ENCODE measurements at places on chromosomes 3 and 15.

GRCh38 chr3:197847866-197848401 lies 56.9 kb downstream of the LRCH3 start:
- no peak for DNase-seq

- DNase-seq = no peak
These were observed 976 bp upstream of the ABTB1 start for GRCh38 chr3:127671523-127672428.

- DNase-seq = no peak
These were observed 368.6 kb upstream of the RBMS3 start for GRCh38 chr3:28912120-28912885.

- DNase-seq = no peak
These were observed 31.0 kb downstream of the SRPRB start for GRCh38 chr3:133836497-133837158.

- DNase-seq = no peak
These were observed 31.2 kb downstream of the ZPLD1 start for GRCh38 chr3:102466001-102466400.

DNA sequence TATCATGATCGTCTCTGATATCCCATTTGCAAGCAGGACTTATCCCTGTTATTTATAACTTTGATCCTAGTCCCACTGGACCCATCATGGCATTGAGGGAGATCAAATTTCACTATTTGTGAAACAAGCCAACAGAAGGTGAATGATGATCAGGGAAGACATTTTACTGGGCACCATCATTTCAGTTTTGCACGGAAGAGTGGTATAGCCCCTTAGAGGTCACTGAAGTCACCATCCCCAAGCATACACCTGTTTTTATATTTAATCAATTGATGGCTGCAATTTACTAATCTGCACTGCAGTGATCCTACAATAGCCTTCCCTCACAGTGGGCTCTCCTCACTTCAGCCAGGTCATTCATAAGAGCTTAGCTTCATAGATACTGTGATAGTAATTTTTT lies 132.4 kb downstream of the FHIT start:
- no peak for DNase-seq

- no peak for DNase-seq
These were observed 5.8 kb downstream of the ISLR start for GRCh38 chr15:74179101-74179841.

- no peak for DNase-seq
These were observed 13.2 kb downstream of the TSPAN3 start for GRCh38 chr15:77057685-77058084.

DNA sequence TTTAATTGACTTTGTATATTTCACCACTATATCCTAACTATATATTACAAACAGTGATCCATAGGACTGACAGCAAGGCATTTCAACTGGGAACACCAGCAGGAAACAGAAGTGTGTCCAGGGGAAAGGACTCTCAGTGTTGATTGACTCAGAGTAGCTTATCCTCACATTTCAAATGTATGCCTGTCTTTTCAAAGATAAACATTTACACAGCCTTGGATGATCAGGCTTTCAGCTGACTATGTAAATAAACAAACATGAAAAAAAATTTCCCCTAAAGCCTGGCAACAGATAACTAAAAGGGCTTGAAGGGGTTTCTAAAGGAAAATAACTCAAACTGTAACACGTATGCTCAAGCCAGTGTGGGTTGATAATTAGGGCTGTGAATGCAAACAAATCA lies 321.8 kb downstream of the TBC1D5 start:
- DNase-seq = no peak

- no peak for DNase-seq
These were observed 2.6 kb upstream of the MRPL3 start for GRCh38 chr3:131505421-131505820.

DNA sequence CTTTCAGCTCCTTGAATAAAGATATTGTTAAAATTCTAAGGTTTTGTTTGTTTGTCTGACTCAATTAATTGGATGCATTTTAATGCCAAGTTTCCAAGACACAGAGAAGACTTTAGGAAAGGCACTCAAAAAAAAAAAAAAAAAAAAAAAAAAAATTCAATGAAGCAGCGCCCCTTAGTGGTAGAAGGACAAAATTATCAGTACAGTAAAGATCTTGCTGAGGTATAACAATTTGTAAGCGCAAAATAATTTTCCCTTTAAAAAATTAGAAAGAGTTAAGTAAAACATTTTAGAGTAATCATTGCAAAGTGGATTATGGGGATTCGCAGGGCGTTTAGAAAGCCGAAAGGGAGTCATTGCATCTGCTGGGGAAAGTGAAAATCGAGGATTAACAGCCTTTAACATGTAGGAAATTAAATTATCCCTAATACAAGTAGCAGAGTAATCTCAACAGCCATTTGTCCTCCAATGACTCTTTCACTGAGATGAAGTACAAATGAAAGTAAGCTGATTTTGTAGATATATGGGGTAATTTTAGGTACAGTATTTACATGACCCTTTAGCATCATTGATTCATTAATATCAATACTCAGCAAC lies 5.8 kb upstream of the DIS3L start:
- no peak for DNase-seq

DNA sequence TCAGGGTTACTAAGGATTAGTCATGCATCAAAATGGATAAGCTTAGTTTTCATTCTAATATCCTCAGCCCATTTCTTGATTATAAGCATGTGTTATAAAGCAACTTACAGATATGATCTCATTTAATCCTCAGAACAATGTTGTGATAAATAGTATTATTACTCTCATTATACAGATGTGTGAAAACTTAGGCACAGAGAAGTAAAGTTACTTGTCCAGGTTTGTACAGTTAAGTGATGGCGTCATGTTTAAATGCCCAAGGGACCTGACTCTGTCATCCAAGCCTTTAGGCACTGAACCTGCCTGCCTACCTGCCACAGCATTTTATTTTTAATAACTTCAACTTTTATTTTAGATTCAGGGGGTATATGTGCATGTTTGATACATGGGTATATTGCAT lies 472.9 kb upstream of the SEMA6D start:
- DNase-seq = no peak

GRCh38 chr3:170699158-170700053 lies 113.5 kb upstream of the SLC7A14 start:
- no peak for DNase-seq

DNA sequence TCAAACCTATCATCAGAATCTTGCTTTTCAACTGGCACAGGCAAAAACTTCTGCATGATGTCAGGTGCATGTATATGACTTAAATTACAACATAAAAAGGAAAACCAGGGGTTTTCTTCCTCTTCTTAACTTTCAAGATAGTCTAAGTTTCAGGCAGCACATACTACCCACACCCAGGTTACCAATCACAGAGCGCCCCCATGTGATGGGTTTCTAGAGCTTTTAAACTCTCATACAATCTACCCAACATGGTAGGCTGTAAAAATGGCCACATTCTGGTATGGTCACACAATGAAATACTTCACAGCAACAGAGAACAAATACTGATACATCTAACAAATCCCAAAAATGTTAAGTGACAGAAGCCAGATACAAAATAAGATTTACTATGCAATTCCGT lies 7.4 kb downstream of the MESD start:
- no peak for DNase-seq

GRCh38 chr3:85604641-85605040 lies 645.9 kb downstream of the CADM2 start:
- DNase-seq = no peak

DNA sequence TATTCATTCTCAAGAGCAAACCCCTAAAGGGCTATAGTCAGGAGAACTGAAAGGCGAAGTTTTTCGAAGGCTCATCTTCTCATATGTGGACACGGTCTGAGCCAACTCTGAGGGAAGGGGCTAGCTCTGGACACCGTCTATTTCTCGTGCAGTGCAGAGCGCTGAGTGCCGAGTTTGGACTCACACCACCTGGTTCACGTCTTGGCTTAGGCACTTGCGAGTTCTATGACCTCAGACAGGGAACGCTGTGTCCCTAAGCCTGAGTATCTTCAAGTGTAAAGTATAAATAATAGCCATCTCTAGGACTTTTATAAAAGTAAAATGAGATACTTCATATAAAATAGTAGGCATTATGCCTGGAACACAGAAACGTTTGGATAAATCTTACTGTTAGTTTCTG lies 223.7 kb downstream of the FMN1 start:
- DNase-seq = no peak

DNA sequence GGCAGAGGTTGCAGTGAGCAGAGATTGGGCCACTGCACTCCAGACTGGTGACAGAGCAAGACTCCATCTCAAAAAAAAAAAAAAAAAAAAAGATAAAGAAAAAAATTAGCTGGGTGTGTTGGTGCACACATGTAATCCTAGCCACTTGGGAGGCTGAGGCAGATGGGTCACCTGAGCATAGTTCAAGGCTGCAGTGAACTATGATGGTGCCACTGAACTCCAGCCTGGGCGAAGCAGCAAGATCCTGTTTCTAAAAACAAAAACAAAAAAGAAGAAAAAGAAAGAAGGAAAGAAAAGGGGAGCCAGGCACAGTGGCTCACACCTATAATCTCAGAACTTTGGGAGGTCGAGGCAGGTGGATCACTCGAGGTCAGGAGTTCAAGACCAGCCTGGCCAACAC lies 32.9 kb downstream of the PIK3CB start:
- DNase-seq = no peak

DNA sequence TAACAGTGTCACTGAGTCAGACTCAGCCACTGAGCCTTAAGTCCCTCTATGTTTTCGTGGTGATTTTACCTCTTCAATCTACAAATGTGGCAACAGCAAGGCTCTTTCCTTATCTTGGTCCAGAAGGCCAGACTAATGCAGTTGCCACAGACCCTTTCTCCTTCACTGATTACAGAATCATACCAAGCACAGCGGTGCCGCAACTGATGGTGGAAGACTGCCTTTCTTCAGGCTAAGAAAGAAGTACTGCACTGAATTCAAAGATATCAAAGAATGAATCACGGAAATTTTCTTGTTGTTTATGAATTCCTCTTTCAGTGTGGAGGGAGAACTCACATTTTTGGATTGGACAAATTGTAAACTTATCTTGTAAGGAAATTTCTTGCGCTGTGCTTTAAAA lies 18.6 kb downstream of the DCP1A start:
- DNase-seq = no peak

- no peak for DNase-seq
These were observed 2.2 kb upstream of the FBLN2 start for GRCh38 chr3:13546667-13547171.

DNA sequence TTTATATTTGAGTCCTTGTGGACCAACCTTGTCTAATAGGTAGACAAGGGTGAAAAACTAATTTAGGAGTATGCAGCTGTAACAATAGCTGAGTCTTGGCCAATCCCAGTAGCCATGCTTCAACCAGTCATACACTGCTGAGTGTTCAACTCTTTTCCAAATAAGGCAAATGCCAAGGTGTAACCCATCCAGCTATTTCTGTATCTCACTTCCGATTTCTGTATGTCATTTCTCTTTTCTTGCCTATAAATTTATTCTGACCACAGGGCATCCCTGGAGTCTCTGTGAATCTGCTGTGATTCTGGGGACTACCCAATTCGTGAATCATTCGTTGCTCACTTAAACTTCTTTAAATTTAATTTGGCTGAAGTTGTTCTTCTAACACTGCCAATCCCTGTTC lies 93.2 kb downstream of the MAGI1 start:
- no peak for DNase-seq

GRCh38 chr3:191441687-191442086 lies 19.3 kb upstream of the PYDC2 start:
- no peak for DNase-seq

- no peak for DNase-seq
These were observed 49.0 kb downstream of the KBTBD12 start for GRCh38 chr3:127964053-127964452.

GRCh38 chr3:156406393-156406792 lies 148.5 kb downstream of the SSR3 start:
- DNase-seq = no peak

DNA sequence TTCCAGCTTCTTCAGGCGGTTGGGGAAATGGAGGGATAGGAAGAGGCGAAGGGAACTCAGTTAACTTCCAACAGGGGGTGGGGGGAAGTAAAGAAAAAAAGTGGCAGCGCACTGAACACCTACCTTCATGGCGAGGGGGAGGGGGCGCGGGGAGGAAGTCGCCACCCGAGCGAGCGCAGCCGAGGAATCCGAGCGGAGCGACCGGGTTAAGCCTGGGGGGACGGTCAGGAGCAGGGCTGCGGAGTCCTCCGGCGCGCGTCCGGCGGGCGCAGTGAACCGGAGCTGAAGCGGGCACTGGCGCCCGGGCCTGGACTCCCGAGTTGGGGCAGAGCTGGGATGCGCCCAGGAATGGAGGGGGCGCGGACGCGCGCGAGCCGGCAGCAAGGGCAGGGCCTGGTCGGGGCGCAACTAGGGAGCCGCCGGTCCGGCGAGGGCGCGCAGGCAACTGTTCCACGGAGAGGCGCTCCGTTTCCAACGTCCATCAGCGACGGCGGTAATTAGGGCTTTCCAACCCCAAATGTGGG lies at the start of gene WNT5A:
Gene WNT5A, minus strand, starts transcription at position 450 of the 524 bp plus-strand sequence. Its CDS starts 321 bp downstream, at position 129.
- no peak for DNase-seq

- DNase-seq = no peak
These were observed 24.8 kb downstream of the TRAK1 start for GRCh38 chr3:42115946-42116345.

- no peak for DNase-seq
These were observed 145.5 kb downstream of the TIGIT start for GRCh38 chr3:114439284-114439683.

DNA sequence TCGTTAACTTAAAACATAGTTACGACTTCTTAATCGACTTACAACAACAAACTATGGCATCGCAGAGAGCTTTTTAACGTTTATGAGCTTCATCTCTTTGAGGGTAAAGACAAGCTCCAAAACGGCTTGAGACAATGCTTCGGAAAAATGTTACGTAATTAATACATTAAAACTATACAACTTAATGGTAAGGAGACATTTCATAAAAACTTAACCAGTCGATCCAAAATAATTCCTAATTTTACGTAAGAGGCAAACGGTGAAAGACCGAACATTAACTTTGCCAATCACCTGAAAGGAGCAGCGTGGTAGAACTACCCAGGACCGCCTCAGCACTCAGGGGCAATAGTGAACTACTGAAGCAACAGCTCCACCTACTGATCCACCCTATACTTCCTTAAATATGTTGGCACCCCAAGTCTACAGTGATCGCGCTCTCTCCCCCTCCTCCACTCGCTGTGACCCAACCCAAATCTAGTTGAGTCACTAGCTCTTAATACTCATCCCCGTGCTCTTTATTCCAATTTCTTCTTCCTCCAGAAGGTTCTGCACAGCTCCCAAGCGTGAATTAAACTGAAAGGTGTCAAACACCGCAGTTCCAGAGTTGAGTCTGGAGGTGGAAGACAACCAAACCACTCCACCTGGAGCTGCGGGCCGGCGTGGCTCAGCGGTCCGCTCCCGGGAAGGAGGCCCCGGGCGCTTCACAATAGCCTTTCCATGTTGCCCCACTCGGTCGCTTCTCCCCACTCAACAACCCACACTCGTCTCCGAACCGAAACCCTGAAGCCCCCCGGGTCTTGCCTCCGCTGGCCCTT lies 901 bp downstream of the NAA50 start:
- peak; percentile 83 for DNase-seq
